ENCODE measurements at places on chromosomes 6 and 20.

DNA sequence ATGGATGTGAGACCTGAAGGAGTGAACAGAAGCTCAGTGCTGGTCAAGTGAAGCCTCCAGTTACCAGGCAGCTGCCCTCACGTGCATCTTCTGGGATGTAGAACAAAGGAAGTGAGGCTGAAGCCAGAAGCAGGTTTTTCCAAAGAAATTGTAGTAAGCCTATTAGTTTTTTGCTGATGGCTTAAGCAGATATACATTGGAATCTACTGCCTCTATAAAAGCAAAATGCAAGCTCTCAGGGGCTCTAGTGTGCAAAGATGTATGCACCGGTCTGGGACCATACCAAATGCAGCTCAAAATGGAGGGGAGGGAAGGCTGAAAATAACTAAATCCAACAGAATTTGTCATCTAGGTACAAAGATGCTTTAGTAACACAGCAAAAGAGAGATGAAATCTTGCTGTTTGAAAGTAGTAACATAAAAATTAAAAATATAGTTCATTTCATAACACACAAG is 77.0 kb downstream of the DTNBP1 start:
- DNase-seq: no peak

DNA sequence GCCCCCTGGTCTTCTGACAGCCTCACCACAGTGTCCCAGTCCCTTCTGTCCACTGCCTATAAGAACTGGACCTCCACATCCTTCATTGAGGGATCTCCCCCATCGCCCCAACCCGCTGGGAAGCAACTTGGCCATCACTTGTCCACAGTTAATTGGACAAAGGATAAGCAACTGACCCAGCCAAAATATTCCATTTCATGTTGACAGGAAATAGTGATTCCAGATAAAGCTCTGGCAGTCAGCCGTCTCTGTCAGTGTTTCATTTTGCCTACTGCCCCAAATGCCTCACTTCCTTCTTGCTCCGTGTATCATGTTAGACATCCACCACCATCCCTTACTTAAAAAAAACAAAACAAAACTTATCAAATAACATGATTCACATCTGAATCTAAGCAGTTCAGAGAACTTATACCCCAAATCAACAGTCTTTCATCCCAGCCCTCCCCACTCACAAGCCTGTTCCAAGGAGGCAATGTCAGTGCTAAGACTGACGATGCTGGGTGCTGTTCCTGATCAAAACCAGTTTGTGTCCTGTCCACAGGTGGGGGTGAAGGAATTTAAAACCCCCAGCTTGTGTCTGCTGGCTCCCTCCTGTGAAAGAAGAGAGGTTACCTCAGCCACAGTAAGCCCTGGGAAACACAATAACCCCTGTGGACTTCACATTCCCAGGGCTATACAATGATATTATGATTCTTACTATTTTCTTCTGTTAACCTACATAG is 162.5 kb downstream of the WDR27 start:
- DNase-seq: no peak

DNA sequence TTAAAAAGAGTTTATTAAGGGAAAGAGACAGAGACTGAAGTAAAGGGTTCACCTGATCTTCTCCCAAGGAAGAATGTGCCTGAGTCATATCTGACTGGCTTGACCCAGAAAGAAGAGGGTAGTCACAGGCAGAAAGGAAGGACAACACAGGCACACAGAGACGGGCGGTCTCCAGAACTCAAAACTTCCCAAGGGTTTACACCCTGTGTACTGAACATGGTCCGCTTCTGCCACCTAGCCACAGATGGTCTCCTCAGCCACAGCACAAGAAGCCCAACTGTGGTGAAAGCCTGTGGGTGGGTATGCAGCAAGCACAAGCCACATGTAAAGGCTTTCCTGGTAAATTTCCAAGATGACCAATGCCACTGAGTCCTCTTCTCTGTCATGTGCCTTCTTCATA is 17.2 kb downstream of the UNC5CL start:
- DNase-seq: no peak

GRCh38 chr20:16520154-16520553 is 53.1 kb downstream of the KIF16B start:
- DNase-seq: no peak

- DNase-seq: no peak
These were observed 114.3 kb downstream of the UBE3D start for GRCh38 chr6:82951389-82951788.

- DNase-seq: no peak
These were observed at the start of gene SGK2 for GRCh38 chr20:43558412-43559146. SGK2 (plus strand) TSS chr20:43559027; CDS start chr20:43566496, 7,469 bp downstream.

GRCh38 chr6:33192671-33193602 is 670 bp upstream of the COL11A2 start:
- peak; percentile 53 for DNase-seq

DNA sequence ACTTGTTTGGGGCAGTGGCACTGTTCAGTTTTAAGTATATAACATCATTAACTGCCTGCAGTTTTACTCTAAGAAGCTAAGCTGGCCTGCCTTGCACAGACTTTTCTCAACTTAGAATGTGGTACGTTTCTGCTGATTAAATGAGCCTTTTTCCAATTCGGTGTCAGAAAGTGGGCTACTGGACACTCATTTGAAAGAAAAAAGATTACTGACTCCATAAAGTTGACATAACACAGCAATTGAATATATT is 2.1 kb downstream of the ZMYND8 start:
- no peak for DNase-seq

DNA sequence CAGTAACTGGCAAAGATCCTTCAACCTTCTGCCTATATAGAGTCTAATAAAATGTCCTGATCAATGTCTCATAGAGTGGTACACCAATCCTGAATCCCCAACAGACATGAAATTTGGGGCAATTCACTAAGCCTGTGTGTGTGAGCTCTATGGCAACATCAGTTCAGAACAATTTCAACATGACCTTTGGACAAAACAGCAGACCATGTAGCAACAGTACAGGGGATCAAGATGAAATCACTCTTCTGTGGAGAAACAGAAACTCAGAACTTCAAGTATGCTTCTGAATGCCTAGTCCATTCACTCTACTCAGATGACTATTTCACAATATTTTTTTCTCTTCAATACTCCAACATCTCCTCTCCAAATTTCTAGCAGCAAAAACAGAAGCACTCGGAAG is 49.1 kb upstream of the OPRM1 start:
- DNase-seq: no peak

DNA sequence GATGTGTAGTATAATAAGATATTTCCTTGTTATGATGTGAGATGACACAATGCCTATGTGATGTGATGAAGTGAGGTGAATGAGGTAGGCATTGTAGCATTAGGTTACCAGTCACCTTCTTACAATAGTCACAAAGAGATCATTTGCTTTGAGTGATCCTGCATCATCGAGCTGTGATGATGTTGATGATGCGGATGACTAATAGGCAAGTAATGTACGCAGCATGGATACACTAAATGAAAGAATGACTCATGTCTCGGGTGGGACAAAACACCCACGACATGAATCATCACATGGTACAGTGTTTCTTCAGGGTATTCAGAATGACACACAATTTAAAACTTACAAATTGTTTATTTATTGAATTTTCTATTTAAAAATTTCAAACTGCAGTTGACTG is 806.3 kb upstream of the GJE1 start:
- DNase-seq: no peak

DNA sequence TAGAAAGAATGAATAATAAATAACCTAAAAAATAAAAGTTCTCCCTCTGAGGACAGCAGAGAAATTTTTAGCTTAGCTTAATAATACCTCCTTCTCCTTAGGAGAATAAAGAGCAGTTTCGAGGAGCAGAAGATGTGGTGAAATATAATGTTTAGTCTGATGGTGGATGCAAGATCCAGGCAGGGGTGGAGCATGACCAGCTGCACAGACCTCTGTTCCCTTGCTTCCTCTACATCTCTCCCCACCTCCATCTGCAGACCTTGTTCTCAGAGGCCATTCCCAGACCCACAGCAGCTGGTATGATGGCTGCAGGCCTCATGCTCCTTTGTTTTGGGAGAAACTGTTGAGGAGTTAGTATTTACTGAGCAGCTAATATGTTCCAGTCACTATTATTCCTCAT is 1.5 kb downstream of the BTN3A2 start:
- no peak for DNase-seq

DNA sequence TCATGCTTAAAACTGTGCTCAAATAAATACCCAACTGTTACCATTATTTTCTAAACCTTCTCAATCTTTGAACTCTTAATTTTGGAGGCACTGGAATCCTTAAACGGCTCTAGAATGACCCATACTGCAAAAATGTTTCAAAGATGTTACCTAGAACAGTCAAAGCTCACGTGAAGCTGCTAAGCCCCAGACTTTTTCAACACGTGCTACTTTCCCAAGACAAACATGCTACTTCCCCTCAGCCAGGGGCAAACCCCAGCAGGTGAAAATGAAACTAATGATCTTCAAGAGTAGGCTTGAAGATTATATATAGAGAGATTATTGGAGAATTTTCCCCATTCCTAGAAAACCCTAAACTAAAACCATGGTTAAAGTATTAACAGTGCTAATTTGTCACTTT is 28.1 kb downstream of the HUS1B start:
- no peak for DNase-seq

- DNase-seq: no peak
These were observed 134.8 kb upstream of the INSM1 start for GRCh38 chr20:20233041-20233514.

- DNase-seq: no peak
These were observed 100.4 kb downstream of the TOX2 start for GRCh38 chr20:44014807-44015732.

DNA sequence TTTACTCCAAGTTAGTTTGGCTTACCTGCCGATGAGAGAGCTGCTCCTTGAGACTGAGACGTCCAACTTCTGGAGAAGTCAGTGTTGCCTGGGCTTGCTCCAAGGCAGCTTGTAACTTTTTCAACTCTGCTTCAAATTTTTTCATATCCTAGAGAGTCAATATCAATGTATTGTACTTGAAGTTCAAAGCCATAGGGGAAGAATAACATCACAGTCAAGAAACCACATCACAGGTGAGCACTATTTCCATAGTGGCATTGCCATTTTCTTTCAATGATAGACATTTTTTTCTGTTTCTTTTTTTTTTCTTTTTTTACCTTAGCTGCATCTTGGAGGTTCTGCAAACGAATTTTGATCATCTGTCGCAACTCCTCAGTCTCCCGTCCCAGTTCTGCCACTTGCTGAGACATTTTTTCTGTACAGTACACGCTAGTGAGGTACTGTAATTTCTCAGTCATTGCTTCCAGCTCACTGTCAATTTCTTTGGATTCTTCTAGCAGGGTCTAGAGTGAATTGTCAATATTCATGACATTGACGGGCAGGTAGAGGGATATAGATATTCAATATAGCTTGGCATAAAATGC is 326.7 kb downstream of the SYNE1 start:
- DNase-seq: no peak

GRCh38 chr6:134295953-134296553 is 21.9 kb downstream of the SGK1 start:
- DNase-seq: no peak

- no peak for DNase-seq
These were observed 513.8 kb downstream of the CDKAL1 start for GRCh38 chr6:21048047-21048446.

DNA sequence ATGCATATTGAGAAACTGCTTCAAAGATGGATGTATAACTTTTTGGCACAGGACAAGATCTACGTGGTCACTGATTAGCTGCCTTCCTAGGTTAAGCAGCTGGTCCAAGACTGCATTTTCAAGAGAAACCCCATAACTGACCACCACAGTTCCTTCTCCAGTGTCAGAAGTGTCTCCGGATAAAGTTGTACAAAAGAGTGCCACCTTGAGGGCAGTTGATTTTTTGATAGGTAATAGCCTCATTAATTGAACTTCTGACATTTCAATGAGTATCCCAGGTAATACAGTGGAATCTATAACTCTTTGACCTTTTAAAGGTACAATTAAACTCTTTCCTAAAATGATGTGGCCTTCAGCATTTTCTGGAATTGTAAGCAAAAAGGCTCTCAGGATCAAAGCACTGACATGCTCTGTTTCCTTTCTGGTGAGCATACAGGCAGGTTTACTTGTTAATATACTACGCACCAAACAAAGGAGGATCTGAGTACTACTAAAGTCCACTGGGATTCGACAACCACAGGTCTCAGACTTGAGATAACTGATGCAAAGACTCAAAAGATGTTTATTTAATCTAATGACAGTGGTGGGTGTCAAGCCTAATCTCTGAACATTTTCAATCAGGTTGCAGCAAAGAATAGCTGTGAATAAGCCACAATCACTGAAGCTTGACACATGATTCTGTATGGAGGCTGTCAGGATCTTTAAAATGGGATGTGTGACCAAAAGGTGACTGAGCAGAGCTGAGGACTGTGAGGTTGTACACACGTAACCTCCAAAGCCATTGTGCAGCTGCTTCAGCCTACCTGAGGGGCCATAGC is 21.2 kb downstream of the MKKS start:
- DNase-seq: no peak

- no peak for DNase-seq
These were observed 118.7 kb downstream of the SYNDIG1 start for GRCh38 chr20:24588047-24588635.

GRCh38 chr6:152154559-152155356 is 347.3 kb downstream of the ESR1 start:
- DNase-seq: no peak

GRCh38 chr6:114119056-114119455 is 148.1 kb upstream of the HDAC2 start:
- no peak for DNase-seq

DNA sequence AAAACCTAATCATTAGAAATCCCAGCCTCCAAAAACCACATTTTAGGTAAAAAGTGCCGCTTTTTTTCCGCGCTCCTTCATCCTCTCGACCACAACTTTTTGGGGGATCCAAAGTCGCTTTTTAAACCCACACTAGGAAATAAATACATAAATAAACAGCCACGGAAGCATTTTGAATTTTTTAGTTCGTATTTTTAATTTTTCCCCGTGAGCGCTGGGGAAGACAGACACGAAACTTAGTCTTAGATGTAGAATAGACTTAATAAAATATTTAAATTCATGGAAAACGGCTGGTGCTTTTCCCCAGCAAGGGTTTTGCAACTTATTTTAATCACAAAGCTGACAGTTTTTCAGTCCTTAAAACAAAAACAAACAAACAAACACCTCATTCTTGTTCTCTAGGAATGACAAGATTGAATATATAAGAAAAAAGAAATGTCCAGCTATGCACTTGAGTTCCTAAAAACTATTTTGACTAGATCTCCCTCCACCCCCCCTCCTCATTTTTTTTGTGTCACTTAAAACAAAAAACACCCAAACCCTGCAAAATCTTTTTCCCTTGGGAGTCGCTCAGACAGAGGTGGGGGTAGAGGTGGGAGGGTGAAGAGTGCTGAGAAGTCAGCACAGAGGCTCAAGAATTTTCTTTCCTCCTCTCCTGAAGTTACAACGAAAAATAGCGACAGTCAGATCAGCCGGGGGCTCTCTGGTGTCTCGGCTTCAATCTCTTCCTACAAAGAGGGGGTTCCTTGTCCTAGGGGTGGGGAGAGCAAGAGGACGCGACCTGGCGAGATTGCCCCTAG is 43.4 kb upstream of the SUPT3H start:
- no peak for DNase-seq

- DNase-seq: no peak
These were observed 2.0 kb downstream of the XKR7 start for GRCh38 chr20:31969991-31970390.

DNA sequence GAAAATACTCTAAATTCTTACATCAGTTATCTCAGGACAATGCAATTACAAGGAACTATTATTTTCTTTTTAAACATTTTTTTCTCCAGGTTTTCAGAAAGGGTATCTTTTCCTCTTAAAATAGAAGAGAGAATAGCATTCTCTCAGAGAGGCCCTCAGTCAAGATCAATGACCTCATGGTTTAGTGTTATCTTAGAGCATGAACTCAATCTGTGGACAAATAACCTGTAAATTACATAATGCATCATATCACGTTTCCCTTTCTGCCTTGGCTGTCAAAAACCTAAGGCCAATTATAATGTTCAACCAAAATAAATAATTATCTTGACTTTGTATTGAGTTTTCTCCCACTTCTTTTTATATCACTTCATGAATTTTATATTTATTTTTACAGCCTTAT is 202.2 kb downstream of the SLC24A3 start:
- no peak for DNase-seq

All from activated T-cell treated with anti-CD3 and anti-CD28 coated beads, Interleukin-2, amount 50 U/mL, for 1 hour (primary cell).